ENCODE measurements at places on chromosomes 2 and 18.

- no peak for DNase-seq
Observed at GRCh38 chr2:97723156-97724072, 10.0 kb downstream of the ZAP70 start.

DNA sequence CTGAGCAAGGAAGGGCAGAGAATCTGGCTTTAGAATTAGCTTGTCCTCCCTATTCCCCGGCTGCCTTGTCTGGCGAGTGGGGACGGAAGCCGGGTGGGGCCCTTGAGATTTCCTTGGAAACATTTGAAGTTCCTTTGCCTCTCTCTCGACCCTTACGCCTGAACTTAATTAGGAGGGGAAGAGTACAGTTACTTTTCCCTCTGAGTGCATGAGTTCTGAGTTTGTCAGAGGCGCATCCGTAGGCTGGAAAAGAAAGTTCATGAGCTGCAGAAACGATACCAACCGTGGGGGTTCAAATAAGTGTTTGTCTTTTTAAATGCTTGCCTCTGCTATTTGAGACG lies 468 bp downstream of the PIKFYVE start:
- no peak for DNase-seq

- no peak for DNase-seq
Observed at GRCh38 chr2:107334306-107334705, 448.3 kb upstream of the ST6GAL2 start.

GRCh38 chr18:30889519-30890301 lies 152.8 kb downstream of the DSC3 start:
- DNase-seq = no peak

DNA sequence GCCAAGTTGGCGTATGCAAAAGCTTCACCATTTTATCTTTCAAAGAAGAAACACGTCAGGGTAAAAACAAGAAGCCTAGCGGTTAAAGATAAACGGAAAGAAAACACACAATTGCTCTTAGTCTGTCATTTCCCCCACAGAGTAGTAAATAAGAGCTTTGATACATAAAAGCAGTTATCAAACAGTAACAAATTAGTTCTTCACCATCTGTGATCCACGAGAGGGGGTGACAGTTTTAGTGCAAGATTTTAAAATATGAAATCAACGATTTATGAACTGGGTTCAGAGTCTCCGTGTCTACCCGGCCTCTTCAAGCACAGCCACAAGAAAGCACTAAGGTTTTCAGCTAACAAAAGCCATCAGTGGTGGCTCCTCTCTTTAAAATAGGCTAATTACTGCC lies 703.9 kb upstream of the ID2 start:
- DNase-seq = no peak

DNA sequence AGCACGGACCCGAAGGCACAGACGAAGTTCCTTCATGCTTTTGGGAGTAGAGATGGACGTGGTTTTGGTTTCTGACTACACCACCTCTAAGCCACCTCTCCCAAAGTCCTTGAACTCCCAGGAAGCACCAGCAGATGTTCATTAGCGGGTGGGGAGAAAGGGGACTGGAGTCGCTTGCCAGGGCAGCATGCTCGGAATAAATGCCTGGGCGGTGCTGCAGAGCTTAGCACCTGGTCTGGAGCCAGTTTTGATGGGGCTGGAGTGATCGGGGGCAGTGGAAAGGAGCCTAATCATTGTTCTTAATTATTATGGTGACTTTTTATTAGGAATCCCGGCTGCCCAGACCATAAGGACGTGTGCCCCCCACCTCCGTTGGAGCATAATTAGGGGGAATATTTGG lies 220.8 kb downstream of the TFCP2L1 start:
- no peak for DNase-seq

DNA sequence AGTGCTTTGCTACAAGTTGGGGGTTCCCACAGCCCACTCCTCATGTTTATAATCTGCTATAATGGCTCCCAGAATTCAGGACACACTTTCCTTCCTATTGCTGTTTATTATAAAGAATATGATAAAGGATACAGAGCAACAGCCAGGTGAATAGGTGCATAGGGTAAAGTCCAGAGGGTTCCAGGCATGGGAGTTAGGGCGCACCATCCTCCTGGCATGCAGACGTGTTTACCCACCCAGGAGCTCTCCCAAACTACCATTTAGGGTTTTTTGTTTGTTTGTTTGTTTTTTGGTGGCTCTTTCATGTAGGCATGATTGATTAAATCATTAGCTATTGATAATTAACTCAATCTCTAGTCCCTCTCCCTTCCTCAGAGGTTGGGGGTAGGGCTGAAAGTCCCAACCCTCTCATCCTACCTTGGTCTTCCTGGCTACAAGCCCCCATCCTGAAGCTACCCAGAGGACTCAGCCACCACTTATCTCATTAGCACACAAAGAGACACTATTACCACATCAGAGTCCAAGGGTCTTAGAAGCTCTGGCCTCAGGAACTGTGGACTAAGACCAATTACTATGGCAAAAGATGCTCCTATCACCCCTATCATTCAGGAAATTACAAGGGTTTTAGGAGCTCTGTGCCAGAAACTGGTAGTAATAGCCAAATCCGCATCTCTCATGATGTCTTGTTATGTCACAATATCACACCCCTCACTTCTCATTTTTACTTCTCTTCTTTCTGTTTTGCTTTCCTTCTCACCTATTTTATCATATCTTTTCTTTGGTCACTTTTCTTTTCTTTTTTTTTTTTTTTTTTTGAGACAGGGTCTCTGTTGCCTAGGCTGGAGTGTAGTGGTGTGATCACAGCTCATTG lies 154.9 kb upstream of the TTC39C start:
- DNase-seq = no peak

GRCh38 chr18:56312551-56313335 lies 325.6 kb downstream of the TXNL1 start:
- no peak for DNase-seq

GRCh38 chr2:202736826-202737225 lies 102.1 kb downstream of the FAM117B start:
- DNase-seq = no peak

DNA sequence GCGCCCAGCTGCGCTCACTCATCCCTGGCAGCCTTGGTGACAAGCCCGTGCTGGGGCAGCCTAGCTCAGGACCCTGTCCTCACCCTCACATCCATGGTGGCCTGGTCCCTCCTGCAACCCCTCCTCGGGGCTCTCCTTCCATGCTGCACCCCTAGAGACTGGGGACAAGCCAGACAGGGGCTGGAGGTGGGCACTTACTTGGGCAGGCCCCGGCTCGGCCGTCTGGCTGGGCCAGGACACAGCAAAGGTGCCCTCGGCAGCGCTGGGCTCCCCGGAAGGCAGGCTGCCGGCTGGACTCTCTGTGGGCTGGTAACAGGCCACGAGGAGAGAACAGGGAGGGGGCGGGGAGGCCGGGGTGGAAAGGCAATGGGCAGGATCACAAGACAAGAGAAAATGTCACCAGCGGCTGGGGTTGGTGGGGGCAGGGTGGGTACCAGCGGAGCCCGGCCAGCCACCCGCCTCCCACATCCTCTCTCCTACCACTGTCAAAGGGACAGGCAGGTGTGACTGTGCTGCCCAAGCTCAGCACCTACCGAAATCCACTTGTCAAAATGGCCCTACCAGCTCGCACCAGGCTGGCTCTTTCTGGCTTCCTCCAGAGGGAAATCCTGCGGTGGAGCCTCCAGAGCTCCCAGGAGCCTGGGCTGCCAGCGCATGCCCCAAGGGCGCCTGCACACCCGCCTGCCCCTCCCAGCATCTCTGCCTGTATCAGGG lies 54.7 kb downstream of the BIN1 start:
- peak; percentile 60 for DNase-seq

GRCh38 chr2:29705616-29706015 lies 215.8 kb downstream of the ALK start:
- no peak for DNase-seq

DNA sequence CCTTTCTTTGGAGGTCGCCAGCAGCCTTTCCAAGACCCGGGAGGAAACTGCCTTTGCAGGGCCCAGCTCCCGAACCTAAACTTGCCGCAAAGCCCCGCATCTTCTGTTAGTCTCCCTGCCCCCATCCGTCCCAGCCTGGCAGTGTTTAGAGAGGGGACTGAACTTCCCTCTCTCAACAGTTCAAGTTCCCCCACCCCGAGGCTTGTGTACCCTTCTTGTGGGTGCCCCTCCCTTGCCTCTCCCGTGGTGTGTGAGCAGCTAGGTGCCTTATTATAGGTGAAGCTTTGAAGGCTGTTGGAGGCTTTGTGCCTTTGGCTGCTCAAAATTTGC lies 1.4 kb downstream of the LBH start:
- no peak for DNase-seq

DNA sequence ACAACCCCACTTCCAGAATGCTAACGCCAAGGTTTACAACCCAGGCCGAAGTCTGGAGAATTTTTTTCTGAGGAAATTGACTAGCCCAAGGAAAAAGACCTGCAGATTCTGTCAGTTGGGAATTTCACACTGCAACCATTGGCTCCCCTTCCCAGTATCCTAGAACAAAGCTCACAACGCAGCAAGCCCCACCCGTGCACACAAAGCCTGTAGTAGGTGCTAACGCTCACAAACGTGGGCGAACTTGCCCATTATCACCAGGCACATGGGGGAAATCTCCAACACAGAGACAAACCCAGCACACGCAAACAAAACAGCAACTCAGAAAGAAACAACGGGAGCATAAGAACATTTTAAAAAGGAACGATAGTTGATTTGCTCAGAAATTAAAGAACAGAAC lies 265.1 kb downstream of the EIPR1 start:
- no peak for DNase-seq

DNA sequence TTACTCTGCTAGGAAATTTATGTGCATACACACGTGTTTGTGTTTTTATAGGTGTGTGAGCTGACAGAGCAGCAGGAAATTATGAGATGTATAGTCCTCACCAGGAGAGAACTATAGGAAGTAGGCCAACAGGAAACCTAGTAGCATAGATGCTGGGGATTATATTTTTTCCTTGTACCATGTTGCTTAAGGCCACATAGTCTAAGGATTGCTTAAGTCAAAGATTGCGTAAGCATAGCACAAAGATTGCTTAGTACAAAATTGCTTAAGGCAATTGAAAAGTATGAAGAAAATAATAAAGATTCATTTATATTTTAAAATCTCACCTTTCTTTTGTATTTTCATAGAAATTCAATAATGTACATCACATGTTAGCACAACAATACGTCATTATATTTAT lies 18.7 kb upstream of the CCDC102B start:
- no peak for DNase-seq

- no peak for DNase-seq
Observed at GRCh38 chr2:96764253-96764637, 3.5 kb downstream of the CNNM4 start.

Measured in sigmoid colon (tissue), 7 donors.